ENCODE measurements at places on chromosomes 12 and 14.

GRCh38 chr12:109735825-109736551, 22.4 kb downstream of the FAM222A start:
- DNase-seq: no peak
- no peak overlapping the region for H3K27ac ChIP-seq
- H3K27me3 ChIP-seq: no peaks in the 10 kb centered on the region
- no peak overlapping the region for H3K4me3 ChIP-seq

DNA sequence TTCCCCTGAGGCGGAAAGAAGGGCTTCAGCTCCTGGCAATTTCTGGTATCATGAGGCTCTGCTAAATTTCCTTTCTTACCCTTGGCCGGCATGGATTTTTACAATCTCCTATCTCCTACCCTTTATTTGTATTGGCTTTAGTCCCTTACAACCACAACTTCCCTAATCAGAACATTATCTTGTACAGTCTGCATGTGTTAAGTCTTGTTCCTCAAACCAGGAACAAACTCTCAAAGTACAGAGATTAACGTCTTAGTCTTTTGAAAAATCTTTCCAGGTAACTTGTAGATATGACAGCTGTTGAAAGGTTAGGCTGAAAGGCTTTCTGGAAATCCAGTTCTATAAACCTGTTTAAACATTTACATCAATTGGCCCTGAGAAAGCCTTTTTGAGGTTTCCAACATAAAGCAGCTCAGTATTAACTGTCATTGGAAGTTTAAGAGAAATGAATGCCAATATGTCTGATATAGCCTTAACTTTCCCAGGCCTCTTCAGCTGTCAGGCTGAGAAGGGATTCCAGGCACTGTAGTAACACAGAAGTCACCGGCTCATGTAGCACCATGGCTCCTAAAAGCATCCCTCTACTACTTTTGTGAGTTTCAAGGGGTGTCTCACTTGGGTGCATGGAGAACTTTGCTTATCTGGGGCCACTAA, 360.5 kb downstream of the FUT8 start:
- H3K4me3 ChIP-seq: no peak overlapping the region
- H3K36me3 ChIP-seq: no peaks in the 10 kb centered on the region
- H3K27me3 ChIP-seq: peaks cover 5% of the 10 kb centered on the region
- DNase-seq: peak; percentile 47

GRCh38 chr12:39372929-39373328, 70.0 kb downstream of the KIF21A start:
- no peak overlapping the region for H3K4me3 ChIP-seq
- H3K4me1 ChIP-seq: no peaks in the 10 kb centered on the region
- H3K27me3 ChIP-seq: no peaks in the 10 kb centered on the region
- no peaks in the 10 kb centered on the region for H3K36me3 ChIP-seq
- DNase-seq: no peak

GRCh38 chr12:58306266-58307000, 365.1 kb downstream of the ATP23 start:
- H3K4me1 ChIP-seq: no peaks in the 10 kb centered on the region
- H3K27ac ChIP-seq: no peak overlapping the region
- no peaks in the 10 kb centered on the region for H3K36me3 ChIP-seq
- no peaks in the 10 kb centered on the region for H3K27me3 ChIP-seq
- DNase-seq: no peak

DNA sequence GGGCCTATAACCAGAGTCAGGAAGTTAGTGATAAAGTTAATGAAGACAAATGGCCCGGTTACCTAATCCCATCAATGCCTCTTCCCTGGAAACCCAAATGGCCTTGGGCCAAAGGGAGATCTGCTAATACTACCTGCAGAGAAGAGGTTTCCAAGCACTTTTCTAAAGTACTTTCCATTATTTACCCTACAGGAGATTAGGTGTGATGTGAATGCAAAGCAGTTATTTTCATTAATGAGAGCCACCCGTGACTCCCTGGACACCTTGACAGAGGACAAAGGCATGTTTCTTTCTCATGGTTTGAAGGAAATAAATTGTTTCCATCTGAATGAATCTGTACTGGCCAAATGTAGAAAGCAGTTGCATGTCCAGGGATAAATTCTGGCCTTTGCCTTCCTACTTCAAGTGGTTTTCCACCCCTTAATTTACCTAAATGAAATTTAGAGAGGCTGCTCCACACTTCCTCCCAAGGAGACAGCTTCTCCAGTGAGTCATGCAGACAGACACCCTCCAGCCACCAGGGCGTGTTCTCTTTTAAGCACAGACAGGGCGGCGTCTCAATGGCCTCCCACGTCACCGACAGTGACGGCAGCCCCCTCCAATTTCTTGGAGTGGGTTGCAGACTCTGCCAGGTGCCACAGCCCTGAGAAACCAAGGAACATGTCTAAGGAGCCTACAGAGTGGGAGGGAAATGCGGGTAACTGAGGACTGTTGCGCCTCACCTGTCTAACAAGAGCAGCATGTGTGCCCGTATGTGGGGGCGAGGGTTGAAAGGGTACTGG, 43.9 kb upstream of the GNPNAT1 start:
- no peaks in the 10 kb centered on the region for H3K27me3 ChIP-seq
- no peaks in the 10 kb centered on the region for H3K4me1 ChIP-seq
- DNase-seq: peak; percentile 53
- H3K27ac ChIP-seq: no peak overlapping the region

- no peaks in the 10 kb centered on the region for H3K27me3 ChIP-seq
- H3K36me3 ChIP-seq: no peaks in the 10 kb centered on the region
- H3K27ac ChIP-seq: no peak overlapping the region
- no peak overlapping the region for H3K4me3 ChIP-seq
Observed at GRCh38 chr14:75204116-75204515, 27.7 kb upstream of the TMED10 start.

DNA sequence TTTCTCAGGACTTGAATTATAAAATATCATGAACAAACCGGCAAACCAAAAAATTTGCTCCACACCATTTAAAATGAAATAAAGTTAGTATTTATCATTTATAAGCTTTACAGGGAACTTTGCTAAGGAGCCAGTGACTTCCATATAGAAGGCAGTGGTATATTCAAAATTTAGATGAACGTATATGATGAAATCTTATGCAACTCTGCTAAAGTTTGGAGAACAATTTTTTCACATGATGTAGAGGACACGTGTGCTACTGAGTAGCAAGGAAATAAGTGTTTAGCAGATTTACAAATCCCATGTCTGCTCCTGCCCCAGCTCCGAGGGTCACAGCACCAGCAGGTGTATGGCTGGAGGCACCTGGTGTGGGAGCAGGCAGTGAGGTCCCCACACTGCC, 70.8 kb upstream of the IFNG-AS1 start:
- no peak overlapping the region for H3K4me3 ChIP-seq
- no peaks in the 10 kb centered on the region for H3K27me3 ChIP-seq
- DNase-seq: no peak
- no peaks in the 10 kb centered on the region for H3K36me3 ChIP-seq
- no peak overlapping the region for H3K27ac ChIP-seq
- peaks cover 7% of the 10 kb centered on the region for H3K4me1 ChIP-seq

GRCh38 chr12:39622306-39622705, 2.7 kb upstream of the ABCD2 start:
- H3K4me1 ChIP-seq: peaks cover 4% of the 10 kb centered on the region
- no peaks in the 10 kb centered on the region for H3K36me3 ChIP-seq
